ENCODE measurements at places on chromosomes 6 and 20.

DNA sequence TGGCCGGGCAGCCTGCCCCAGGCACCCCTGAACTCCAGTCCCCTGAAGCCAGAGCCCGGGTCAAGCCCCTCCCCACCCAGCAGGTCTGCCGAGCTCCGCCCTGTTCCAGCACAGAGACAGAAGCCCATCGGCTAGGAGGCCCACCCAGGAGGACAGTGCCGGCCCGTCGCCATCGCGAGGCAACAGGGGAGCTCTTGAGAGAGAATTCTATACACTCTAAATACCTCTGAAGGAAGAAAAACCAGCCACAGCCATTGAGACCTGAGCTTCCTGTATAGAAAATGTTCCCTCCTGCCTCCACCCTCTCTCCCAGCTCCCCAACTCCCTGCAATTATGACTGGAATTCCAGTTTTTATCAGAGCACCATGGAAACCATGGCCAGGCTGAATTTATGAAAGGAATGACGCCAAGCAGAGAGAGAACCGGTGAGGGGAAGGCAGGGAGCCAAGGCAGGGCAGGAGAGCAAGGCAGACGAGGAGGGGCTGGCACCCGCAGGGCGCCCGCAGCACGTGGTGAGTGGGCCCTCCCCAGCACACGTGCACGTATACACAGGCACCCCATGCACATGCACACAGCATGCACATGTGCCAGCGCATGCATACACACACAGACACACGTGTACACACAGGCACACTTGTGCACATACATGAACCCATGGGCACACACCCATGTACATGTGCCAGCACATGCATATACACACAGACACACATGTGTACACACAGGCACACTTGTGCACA lies 27.6 kb upstream of the MRGBP start:
- no peak for DNase-seq

GRCh38 chr20:50679753-50680104 lies 11.6 kb downstream of the RIPOR3 start:
- DNase-seq: no peak

DNA sequence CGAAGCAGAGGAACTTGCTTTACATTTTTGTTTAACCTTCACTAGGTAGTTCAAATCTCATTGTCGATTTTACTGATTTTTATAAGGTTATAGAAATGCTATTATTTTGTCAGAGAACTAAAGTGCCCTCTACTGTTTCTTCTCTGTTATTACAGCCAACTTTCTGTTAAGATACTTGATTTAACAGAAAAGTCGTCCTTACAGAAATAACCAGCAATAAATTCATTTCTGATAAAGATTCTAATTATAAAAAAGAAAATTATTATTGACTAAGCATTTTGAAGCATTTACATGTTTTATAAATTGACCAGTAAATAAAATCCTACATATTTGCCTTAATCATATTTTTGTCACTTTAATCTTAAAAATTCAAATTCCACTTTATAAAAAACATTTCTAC lies 60.8 kb downstream of the OGFRL1 start:
- DNase-seq: no peak

- no peak for DNase-seq
These were observed 51.3 kb downstream of the PHF20 start for GRCh38 chr20:35823147-35823546.

- DNase-seq: no peak
These were observed 29.4 kb downstream of the NCOA5 start for GRCh38 chr20:46060301-46060881.

GRCh38 chr6:29762781-29763214 lies 39.6 kb downstream of the HLA-F start:
- DNase-seq: no peak

- DNase-seq: no peak
These were observed 801 bp downstream of the FBXL4 start for GRCh38 chr6:98946879-98947410.

GRCh38 chr6:43494321-43494720 lies 15.8 kb downstream of the LRRC73 start:
- no peak for DNase-seq
